ENCODE measurements at places on chromosomes 3 and 15.

GRCh38 chr15:55218056-55218455 is 21.3 kb upstream of the RSL24D1 start:
- DNase-seq = no peak

- no peak for DNase-seq
Measured at GRCh38 chr3:185242642-185243041, 11.2 kb downstream of the EHHADH start.

DNA sequence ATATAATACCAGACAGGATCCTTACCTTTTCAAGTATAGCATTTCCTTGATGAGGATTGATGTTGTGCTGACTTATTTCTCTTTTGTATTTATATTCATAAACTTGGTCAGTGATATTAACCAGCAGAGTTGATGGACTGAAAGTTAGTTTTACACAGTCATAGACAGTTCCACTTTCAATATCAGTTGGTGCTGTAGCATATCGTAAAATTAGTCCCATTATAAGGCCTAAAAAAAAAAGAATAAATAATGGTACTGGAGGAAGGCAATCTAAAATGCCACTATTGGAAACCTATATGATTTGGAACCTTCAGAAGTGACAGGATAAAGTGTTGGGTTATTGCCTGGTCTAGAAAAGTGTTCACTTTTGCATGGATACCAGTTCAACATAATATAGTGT is 16.3 kb downstream of the SLC9A9 start:
- DNase-seq = no peak

DNA sequence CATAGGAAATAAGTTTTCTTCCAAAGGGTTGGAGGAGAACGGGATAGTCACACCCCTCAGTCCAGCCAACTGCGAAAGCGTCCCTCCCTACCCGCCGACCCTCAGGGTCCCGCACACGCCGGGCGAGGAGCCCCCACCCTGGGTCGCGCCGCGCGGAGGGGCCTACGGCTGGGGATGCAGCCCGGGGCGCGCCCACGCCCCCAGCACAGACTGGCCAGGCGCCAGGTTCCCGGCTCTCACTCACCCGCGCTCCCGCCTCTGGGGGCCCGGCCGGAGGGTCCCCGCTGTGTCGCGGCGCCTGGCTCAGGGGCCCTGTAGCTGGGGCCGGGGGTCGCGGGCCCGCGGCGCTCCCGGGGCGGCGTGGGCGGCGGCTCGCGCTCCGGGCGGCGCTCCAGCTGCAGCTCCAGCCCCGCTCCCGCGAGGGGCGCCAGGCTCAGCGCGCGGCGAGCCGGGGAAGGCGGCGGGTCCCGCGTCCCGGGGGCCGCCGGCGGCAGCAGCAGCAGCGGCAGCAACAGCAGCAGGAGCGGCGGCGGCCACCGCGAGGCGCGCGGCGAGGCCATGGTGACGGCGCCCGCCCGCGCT is 375 bp downstream of the HEG1 start:
- no peak for DNase-seq

- DNase-seq = no peak
Measured at GRCh38 chr3:197424266-197424665, 125.9 kb upstream of the DLG1 start.

DNA sequence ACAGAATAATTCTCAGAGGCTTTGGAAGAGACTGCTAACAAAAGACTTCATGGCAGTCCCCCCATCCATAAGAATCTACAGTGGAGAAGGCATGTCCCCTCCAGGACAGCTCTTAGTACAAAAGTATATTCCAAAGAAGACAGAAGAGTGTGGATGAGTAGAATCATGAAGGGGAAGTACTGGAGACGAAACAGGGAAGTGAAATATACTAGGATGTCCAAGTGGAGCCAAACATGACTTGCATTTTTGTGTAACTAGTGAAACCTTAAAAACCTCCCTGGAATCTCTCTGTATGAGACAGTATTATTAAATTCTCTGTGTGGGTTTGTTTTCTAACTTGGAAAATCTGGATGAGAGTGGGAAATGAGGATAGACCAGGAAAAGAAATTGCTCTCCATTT is 312.4 kb downstream of the RSL24D1 start:
- no peak for DNase-seq

DNA sequence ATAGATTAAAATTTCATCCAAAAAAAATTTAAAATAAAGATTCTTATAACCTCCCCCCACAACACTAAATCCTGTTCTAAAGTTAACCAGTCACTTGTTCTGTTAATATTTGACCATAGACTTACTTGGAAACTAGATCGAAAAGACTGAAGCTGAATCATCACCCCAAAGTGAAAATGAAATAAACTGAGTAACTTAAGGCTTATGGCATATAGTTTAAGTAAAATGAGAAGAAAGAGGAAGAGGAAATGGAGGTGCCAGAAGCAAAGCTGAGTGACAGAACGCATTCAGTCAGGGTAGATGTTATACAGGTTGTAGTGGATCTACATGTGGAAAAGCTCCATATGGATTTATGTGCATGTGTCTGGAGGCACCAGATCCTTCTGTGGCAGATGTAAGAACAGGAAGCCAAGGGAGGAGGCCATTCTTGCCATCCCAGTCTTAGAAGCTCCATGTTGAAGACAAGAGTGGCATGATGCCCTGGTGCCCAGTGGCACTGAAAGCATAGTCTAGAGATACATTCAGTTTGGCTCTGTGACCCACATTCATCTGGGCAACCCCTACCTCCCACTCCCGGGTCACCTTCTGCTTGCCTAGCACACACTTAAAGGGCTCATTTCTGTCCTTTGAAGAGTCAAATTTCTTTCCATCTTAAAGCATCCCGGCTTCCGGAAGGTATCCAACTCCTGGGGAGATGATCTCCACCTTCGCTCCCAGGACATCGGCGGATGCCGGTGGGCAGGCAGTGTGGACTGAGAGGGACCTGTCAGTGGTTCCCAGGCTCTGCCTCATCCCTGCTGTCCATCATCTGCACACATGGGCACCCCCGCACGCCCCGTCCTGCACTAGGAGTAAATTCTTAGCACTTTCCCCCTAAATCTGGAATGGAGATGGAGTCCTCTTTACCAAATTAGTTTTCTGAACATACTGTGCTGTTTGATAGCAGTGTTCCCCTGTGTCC is 90.8 kb downstream of the NEO1 start:
- DNase-seq = no peak
